ENCODE measurements at places on chromosomes 2 and 18.

DNA sequence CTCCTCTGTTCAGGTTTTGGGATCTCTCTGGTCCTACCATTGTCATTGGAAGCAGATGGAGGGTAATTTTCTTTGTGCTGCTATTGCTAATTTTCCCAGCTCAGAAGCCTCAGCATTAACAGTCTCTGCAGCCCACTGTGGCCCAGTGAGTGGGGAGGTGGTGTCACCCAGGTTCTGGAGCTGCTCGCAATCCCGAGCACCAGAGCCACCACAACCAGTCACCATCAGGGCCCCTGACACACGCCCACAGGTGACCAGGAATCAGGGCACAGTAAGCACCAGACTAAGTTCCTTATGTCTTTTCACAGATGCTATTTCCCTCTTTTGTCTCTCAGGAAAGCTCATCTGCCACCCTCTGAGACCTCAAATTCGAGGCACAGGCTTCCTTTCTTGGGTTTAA lies 87.9 kb downstream of the SEPTIN10 start:
- DNase-seq, result no peak

GRCh38 chr2:48279344-48280090 lies 250.4 kb upstream of the STON1 start:
- DNase-seq, result no peak

DNA sequence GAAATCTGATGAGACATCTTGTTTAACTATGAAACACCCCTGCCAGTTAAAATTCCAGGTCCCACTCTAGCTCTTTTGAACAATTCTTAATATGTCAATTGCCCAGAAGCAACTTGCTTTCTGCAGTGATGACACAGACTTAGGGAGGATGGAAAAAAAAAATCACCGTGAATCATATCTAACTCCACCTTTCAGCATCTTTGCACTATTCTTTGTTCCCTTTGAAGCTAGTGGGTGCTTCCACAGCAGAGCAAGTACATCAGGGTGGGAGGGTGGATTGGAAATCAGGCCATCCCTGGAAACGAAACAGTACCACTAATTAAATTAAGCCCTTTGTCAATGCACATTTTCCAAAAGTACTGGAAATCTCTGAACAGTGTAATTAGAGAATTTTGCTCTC lies 324.3 kb upstream of the MEIS1 start:
- DNase-seq, result no peak

GRCh38 chr2:239271882-239272281 lies 128.9 kb downstream of the HDAC4 start:
- no peak for DNase-seq

DNA sequence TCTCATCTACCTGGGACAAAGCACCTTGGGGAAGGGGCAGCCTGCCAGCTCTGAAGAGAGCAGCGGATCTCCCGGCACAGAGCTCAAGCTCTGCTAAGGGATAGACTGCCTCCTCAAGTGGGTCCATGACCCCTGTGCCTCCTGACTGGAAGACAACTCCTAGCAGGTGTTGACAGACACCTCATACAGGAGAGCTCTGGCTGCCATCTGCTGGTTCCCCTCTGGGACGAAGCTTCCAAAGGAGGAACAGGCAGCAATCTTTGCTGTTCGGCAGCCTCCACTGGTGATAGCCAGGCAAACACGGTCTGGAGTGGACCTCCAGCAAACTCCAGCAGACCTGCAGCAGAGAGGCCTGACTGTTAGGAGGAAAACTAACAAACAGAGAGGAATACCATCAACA lies 549.9 kb upstream of the LRATD1 start:
- DNase-seq, result no peak

GRCh38 chr2:186991766-186992417 lies 142.9 kb upstream of the ZSWIM2 start:
- DNase-seq, result no peak

- DNase-seq, result no peak
These were observed 22.1 kb upstream of the TMEM37 start for GRCh38 chr2:119409506-119409905.

GRCh38 chr2:144480285-144480684 lies 39.6 kb downstream of the ZEB2 start:
- no peak for DNase-seq

Measured in stimulated activated CD4-positive, alpha-beta T cell treated with anti-CD3 and anti-CD28 coated beads, Interleukin-4, amount 100 ng/mL, for 48 hours (primary cell).